ENCODE measurements at places on chromosomes 16 and 17.

DNA sequence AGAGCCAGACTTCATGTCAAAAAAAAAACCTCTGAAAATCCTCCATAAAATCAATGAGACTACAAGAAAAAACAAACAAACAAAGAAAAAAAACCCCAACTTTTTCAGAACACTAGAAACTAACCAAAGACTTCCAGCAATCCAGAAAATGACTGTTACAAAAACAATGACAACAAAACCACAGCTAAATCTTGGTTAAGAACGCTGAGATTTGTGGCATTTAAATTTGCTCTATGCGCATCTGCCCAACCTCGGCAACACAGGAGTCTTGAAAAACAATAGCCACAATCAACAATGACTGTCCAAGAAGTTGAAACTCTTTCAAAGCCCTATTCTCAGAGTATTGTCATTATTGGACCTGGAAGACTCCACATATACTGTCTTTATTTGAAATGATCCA is 402.4 kb downstream of the ZFHX3 start:
- no peak for DNase-seq

- no peak for DNase-seq
Measured at GRCh38 chr17:36934144-36934691, 3.1 kb upstream of the LHX1 start.

DNA sequence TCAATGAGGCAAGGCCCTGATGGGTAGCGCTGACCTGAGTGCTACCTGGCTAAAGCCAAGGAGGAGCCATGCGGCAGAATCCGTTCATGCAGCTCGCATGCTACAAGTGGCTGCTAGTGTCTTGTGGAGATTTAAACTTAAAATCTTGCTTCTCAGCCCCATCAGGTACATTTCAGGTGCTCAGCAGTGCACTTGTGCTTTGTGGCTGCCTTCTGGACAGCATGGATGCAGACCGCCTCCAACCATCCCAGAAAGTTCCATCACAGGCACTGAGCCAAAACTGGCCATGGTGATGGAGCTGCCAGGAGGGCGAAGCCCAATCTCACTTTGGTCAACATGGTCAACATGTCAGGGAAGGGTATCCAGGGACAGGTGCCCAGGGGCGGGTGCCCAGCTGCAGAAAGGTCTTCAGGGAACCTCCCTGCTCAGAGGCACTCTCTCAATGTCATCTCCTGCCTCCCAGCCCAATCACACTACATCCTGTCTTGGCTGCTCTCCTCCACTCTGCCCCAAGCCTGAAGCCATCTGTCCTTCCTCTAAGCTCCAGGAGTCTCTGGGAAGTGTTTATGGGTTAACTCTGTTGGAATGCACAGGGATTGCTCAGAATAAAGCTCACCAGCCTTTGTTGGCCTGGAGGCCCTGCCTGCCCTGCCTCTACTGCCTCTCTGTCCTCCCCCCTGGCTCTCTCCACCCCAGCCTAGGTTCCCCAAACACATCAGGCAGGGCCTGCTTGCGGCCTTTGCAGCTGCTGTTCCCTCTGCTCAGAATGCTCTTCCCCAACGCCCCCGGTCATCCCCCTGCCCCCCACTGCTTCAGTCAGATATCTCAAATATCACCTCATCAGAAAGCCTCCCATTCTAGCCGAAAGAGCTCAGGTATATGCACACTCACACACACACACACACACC is 18.3 kb upstream of the TNFRSF13B start:
- no peak for DNase-seq

- peak; percentile 75 for DNase-seq
Measured at GRCh38 chr16:11136600-11136999, 119.4 kb downstream of the SOCS1 start.

DNA sequence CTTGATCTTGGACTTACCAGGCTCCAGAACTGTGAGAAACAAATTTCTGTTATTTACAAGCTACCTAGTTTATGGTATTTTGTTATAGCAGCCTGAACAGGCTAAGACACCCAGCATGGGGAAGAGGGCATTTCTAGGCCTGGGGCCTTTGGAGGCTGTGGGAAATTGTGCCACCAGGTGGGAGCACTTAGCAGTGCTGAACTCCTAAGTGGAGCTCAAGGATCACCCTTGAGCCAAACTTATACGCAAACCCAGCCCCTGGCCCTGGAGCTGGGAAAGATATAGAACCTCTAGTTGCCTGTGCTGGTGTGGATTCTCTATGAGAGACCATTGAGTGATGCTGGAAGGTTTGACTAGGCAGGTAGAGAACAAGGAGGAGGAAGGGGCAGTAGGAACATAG is 36.1 kb downstream of the MIS12 start:
- DNase-seq, result peak; percentile 35

DNA sequence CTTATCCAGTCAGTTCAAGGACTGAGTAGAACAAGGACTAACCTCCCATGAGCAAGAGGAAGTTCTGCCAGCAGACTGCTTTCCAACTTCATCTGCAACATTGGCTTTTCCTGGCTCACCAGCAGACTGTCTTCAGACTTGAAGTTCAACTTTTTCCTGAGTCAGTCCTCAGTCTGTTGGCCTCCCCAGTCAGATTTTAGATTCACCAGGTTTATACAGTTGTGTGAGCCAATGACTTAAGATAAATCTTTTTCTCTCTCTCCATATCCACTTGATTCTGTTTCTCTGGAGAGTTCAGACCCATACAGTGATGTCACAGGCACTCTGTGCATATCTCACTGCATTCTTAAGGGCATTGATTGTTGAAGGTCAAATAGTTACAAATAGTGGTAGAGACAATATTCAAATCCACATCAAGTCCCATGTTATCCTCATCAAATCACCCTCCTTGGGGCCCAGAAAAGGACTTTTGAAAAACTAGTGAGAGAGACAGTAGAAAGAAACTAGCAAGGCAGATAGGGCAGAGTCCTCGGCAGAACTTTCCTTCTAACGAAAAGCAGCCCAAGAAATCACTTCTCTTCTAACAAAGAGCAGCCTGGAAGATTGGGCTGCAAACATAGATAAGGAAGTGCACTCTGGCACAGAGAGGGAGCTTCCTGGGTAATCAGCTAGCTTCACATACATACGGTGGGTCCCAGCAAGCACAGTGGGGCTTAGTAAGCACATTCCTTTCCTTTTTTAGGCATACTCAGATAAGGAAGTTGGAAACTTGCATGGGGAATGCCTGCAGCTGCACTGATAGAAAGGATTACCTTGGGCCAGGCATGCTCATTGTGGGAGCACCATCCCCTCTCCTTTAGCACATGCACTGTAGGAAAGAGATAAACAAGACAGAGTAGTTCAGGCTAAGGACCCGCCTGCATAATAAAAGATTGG is 132.3 kb upstream of the FAM20A start:
- DNase-seq, result no peak

All from chondrocyte (in vitro differentiated cells).